Activated CD8-positive, alpha-beta T cell treated with anti-CD3 and anti-CD28 coated beads for 36 hours (primary cell): ENCODE measurements at places on chromosomes 3 and 15.

GRCh38 chr3:55014081-55014480 lies 86.2 kb upstream of the LRTM1 start:
- DNase-seq = no peak

GRCh38 chr3:133943639-133944141 lies 48.0 kb upstream of the RAB6B start:
- DNase-seq = no peak

- DNase-seq = no peak
Measured at GRCh38 chr3:52798376-52798977, 3.9 kb downstream of the ITIH3 start.

- no peak for DNase-seq
Measured at GRCh38 chr3:16606398-16606797, 1.2 kb upstream of the DAZL start.

- DNase-seq = no peak
Measured at GRCh38 chr15:57777003-57777402, 70.5 kb downstream of the POLR2M start.

DNA sequence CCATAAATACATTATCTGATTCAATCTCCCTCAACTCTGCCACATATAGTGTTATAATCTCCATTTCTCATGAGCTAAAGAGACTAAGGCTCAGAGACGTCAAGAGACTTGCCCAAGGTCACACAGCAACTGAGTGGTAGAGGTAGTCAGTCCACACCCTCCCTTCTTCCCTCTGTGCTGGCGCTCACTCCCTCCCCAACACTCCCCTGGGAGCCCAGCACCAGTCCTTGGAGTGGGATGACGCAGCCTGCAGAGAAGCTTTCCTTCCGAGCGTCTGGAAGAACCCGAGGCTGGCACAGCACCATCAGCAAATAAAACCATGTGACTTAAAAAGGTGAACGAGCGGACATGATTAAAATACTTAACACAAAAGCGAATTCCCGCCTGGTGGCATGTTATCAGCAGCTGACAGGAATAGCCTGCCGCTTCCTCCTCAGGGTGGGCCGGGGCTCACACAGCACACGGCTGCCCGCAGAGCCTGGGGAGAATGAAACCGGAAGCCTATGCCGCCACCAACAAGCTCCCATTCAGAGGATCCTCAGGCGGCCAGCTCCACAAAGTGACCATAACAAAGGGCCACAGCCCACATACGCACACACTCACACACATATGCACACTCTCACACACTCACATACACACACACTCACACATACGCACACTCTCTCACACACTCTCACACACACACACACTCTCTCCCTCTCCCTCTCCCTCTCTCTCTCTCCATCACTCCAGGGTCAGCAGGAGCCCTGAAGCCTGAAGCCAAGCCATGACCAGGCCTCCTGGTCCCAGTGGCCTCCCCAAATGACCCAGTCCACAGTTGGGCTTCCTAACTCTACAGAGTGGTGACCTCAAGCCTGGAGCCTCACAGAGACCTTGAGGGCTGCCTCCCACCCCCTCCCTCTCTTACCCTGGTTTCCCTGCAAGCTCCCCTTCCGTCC lies 120.5 kb downstream of the XXYLT1 start:
- DNase-seq = peak; percentile 54

DNA sequence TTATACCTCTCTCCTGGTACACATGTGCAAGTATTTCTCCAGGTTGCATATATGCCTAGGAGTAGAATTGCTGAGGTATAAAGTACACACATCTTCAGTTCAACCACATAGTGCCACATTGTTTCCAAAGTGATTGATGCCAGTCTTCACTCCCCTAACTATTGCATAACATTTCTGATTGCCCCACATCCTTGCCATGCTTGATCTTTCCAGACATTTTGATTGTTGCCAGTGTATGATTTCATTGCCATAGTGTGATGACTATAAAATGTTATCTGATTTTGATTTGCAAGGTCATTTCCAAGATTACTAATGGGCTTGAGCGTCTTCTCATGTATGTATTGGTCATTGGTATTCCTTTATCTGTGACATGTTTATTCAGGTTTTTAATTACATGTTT lies 61.1 kb upstream of the MLF1 start:
- no peak for DNase-seq

DNA sequence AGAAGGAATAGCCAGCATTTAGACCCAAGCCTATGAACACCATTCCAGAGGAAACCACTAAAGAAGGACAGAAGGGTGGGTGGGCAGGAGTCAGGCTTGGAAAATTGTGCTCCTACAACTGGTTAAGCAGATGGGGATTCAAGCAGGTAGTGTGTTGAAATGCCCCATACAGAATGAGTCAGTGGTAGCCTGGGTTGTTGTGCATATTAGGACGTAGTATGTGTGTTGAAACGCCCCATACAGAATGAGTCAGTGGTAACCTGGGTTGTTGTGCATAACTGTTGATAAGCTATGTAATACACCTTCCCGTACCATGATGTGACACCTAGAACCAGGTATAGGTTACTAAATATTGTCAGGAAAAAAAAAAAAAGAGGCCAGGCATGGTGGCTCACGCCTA lies 34.0 kb downstream of the MINDY4B start:
- DNase-seq = no peak

- DNase-seq = no peak
Measured at GRCh38 chr3:39191111-39191510, 1.3 kb downstream of the XIRP1 start.

GRCh38 chr15:80945605-80946004 lies 44.0 kb downstream of the MESD start:
- DNase-seq = no peak

GRCh38 chr3:121736112-121736511 lies 13.4 kb downstream of the GOLGB1 start:
- DNase-seq = peak; percentile 9

GRCh38 chr3:120780977-120781376 lies 38.4 kb downstream of the GTF2E1 start:
- no peak for DNase-seq

GRCh38 chr3:69294014-69294766 lies 91.7 kb downstream of the FRMD4B start:
- DNase-seq = no peak

DNA sequence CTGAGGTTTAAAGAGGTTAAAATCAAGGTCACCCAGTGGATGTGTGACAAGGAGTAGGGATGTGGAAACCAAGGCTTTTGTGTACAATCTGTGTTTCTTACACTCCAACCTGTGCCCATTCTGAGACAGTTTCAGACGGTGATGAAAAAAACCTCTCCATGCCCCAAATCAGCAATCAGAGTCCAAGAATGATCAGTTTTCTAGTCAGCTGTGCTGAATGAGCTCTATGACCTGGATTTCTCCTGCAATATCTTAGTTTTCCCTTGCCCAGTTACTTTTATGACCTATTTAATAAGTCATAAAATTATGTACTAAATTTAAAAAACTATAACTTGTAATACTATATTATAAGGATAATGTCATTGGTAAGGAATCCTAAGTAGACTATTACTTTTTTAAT lies 37.5 kb upstream of the CBLB start:
- no peak for DNase-seq

- DNase-seq = peak; percentile 82
Measured at GRCh38 chr3:37967260-37967881, 23.2 kb upstream of the VILL start.

DNA sequence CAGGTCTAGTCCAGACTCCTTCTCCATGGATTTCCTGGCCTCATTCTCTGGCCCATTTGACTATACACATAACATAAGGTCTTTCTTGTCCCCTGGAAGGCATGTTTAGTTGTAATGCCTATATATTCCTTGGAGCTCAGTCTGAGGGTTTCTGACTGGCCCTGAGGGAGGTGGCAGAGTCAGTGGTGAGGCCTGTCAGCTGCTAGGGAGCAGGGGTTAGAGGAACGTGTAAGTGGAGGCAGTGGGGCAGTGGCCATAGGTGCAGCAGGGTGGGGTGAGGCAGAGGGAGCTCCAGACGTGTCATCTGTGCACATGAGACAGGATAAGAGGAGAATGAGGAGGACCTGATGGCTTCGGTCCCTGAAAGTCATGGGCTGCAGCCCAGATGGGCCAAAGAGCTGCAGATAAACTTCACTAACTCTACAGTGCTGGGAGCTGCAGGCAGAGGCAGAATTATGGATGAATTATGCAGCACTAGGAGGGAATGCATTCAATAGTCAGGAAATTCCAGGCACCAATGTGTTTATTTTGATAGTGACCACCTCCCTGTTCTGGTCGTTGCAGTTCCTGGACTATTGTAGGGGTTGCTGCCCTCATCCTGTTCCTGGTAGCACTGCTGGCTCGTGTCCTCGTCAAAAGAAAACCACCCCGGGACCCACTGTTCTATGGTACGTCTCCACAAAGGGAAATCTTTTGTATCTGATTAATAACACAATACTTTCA lies 4.9 kb downstream of the TM6SF1 start:
- DNase-seq = no peak

- DNase-seq = no peak
Measured at GRCh38 chr3:87742250-87742649, 316.6 kb downstream of the CGGBP1 start.
